ENCODE measurements at places on chromosomes 1 and 21. TPM values are rescaled to one million over a fixed set of nuclear protein-coding genes. Genes with fewer than 3 reads are reported as not detected.

The MAP3K6 gene
- 29.3 TPM for total RNA-seq

DNA sequence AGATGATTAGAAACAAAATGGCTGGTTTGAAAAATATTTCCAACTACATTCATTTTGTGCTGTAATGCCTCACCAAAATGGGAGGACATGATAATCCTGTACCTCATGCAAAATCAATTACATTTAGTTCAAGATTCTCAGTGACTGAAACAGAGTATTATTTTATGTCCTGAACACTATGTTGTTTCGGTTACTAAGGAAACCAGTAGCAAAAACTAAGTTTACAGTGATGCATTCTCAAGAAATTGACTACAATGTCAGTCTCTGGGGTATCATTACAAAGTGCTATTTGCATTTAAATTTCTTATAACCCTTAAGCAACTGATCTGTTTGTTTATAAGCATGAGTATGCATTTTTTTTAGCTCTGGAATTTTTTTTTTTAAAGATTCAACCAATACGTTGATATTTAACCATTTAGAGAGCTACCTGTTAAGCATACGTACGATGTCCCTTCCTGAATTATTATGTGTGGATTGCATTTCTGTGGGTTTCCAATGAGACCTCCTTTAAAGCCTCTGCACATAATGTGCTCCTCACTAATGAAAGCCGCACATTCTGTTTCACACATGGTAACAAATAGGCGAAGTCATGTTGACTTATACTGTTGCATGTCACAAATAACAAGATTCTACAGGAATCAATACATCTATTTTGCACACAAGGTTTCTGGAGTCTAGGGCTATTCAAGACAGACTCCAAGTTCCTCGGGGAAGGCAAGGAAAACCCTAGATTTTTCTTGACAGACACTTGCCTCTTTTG, 1035.7 kb downstream of the ADGRL2 start:
- no peak for DNase-seq

The LCE1F gene
- total RNA-seq = not detected

- DNase-seq = no peak
These were observed 172.2 kb upstream of the L1TD1 start for GRCh38 chr1:62022382-62022983.

The PTGS2 gene
- total RNA-seq = not detected

DNA sequence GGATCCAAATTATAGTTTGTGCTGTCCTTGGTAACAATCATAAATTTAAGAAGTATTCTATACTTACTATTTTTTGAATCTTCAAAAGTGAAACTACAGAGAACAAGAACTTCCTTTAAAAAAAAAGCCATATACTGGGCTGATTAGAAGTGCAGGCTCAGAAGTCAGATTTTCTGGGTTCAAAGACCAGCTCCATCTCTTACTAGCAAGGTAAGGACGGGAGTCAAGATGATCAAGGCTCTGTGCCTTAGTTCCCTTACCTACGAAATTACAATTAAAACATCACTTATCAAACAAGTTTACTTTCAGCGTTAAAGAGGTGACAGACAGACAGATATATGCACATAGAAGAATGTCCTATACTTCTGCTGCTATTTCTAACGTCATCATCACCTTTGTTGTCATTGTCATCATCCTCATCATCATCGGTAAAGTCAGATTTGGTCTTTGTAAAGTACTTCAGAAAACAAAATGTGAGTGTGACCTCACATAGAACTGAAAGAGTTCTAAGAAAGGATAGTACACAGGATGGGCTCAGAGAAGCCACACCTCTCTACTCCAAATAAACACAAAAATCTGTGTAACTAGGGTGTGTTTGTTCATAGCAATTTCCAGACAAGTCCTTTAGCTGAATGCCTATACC, 178.7 kb downstream of the VAV3 start:
- DNase-seq = no peak

The PROK1 gene
- not detected for total RNA-seq

The CNR2 gene
- total RNA-seq = not detected

The KRTAP19-3 gene
- total RNA-seq = not detected

The CR1L gene
- not detected for total RNA-seq

The SMIM11 gene
- total RNA-seq = 14.7 TPM

The MOB3C gene
- 13.3 TPM for total RNA-seq

GRCh38 chr21:46352164-46352515, 28.2 kb downstream of the PCNT start:
- no peak for DNase-seq

The LORICRIN gene
- total RNA-seq = not detected

The PSMB2 gene
- total RNA-seq = 41.4 TPM

The PTGER3 gene
- total RNA-seq = 0.21 TPM

GRCh38 chr1:214296860-214297745, 16.1 kb downstream of the SMYD2 start:
- peak; percentile 64 for DNase-seq

DNA sequence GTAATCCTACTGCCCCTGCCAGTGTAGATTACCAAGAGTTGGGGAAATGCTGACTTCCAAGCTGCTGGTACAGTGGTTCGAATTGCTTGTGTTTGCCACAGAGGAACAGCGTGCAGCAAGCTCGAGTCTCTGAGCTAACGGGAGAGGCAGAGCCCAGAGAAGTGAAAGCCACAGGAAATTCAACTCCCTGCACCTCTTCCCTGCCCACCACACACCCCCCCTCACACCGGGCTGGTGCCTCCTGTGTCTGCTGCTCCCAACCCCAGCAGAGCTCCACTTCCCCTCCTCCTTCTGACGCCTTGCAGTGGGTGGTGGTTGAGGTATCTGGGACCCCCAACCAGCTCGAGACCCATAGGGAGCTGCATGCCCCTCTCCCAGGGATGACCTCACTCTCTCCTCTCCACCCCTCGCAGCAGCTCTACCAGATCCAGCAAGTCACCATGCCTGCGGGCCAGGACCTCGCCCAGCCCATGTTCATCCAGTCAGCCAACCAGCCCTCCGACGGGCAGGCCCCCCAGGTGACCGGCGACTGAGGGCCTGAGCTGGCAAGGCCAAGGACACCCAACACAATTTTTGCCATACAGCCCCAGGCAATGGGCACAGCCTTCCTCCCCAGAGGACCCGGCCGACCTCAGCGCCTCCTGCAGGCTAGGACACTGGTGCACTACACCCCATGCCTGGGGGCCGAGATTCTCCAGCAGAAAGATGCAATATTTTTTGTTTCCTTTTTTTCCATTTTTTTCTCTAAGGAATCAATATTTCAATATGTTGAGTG, 13.1 kb upstream of the KCNQ4 start:
- no peak for DNase-seq

DNA sequence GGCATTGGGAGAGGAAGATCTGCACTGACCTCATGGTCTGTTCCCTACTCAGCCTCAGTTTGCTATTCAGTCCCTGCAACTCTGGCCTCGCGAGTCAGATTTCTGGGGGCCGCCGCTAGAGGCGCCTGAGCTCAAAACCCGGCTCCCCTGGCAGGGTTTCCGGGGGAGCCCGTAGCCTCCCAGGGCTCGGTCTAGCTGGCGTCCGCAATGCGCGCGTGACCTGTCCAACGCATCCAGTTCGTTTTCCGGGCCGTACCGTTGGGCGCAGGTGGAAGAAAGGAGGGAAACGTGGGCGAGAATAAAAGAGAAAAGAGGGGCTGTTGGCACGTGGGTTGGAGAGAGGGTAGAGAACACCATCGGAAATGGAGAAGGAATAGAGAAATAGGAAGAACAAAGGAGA, at the start of gene ADAM30:
TSS of gene ADAM30 (minus strand) at position 213 of the 400 bp plus-strand sequence. CDS start at position 34, 179 bp downstream.
- no peak for DNase-seq

The COL11A1 gene
- 117 TPM for total RNA-seq

The FMO5 gene
- total RNA-seq = 2.6 TPM

- DNase-seq = no peak
These were observed 23.6 kb downstream of the SLAMF1 start for GRCh38 chr1:160623227-160623633.

The ARHGEF10L gene
- 43.0 TPM for total RNA-seq

The STUM gene
- total RNA-seq = 0.16 TPM

The IQCC gene
- total RNA-seq = 2.3 TPM

The TRAF3IP3 gene
- total RNA-seq = 0.05 TPM

DNA sequence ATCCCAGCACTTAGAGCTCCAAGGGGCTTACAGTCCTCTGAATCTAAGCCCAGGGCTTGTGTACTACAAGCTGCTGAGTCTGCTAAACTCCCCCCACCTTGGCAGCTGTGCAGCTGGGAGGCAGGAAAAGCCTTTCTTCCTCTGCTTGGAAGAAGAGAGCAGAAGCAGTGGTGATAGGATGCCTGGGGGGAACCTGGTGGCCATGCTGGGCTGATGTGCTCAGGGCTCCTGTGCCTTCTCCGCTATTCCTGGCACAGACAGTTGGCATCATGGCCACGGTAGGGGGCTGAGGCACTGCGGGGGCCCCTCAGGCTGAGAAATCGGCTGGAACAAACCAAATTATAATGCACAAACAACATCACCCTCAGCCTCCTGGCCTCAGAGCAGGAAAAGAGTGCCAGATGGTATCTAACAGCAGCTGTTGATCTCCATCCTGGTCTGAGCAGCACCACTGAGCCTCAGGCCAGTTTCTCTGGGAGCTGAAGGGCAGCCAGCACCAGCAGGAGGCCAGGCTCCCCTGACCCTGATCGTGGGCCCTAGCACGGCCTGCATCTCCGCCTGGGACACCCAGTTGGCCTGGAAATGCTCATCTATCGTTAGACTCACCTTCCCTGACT, 35.8 kb downstream of the ECE1 start:
- DNase-seq = peak; percentile 64

The PHLDA3 gene
- 319 TPM for total RNA-seq

- DNase-seq = no peak
These were observed 311 bp downstream of the SPEN start for GRCh38 chr1:15847893-15848142.

DNA sequence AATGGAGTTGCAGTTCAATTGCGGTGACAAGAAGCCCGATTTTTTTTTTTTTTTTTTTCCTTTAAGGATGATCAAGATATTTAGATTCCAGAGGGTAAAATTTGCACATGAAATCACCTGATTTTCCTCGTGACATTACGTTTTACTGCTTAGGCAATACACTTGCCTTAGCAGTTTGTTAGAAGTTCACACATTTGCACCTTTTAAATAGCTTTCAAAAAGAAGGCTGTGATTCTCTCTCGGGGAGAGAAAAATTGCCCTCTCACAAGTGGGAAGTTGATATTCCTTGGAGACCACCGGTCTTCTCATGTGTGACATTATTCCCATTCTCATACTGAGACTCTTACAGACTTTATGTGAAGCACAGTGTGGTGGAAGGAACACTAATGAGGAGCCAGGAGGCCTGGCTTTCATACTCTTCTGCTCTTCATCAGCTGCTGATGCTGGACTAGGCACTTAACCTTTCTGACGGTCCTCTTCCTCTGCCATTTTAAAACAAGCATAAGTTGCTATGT, 69.8 kb upstream of the HSPA13 start:
- no peak for DNase-seq

GRCh38 chr1:203401199-203401877, 50.4 kb upstream of the FMOD start:
- DNase-seq = no peak

The YOD1 gene
- total RNA-seq = 7.1 TPM

- DNase-seq = no peak
These were observed 506.1 kb downstream of the NPHP4 start for GRCh38 chr1:5485968-5486696.

DNA sequence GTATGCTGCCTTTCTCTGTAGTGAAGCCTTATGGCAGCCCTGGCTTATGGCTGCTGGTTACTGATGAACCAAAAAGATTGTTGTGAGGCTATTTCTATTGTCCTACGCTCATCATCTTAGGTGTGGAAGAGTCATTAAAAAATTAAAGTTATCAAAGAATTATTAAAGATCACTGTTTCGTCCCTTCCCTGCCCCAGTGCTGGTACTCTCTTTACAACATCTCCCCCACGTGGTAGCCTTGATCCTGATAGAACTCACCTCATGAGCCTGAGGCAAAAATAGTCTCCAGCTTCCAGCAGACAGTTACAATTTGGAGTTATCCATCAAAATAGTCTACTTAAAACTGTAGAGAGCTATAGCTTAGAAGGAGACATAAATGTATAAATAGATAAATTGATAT, 201.5 kb downstream of the S1PR1 start:
- peak; percentile 5 for DNase-seq

Measured in myocyte (in vitro differentiated cells).